Endodermal cell (in vitro differentiated cells): ENCODE measurements at places on chromosomes 7 and 10. TPM values are rescaled to one million over a fixed set of nuclear protein-coding genes. Genes with fewer than 3 reads are reported as not detected.

Gene C7orf25
- total RNA-seq, result 2.2 to 7.0 TPM (median 4.8 TPM) in 3 replicates

DNA sequence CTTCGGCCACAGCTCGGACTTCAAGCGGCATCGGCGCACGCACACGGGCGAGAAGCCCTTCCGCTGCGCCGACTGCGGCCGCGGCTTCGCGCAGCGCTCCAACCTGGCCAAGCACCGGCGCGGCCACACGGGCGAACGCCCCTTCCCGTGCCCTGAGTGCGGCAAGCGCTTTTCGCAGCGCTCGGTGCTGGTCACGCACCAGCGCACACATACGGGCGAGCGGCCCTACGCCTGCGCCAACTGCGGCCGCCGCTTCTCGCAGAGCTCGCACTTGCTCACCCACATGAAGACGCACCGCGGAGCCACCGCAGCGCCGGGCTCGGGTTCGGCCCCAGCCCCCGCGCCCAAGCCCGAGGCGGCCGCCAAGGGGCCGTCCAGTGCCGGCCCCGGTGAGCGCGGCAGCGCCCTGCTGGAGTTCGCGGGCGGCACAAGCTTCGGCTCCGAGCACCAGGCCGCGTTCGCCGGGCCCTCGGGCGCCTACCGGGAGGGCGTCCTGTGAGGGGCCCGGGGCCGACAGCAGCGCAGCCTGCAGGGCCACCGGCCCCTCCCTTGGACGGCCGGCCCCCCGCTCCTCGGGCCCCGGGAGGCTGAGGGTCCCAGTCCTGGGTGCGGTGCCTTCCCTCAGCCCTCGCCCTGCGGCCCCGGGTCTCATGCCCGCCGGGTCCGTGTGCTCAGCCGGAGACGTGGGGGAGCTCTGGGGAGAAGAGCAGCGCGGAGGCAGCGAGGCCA is 17.2 kb downstream of the ZNF316 start:
- no peaks in the 10 kb centered on the region for H3K27me3 ChIP-seq
- no peak overlapping the region for H3K27ac ChIP-seq
- no peak overlapping the region for H3K4me3 ChIP-seq
- no peaks in the 10 kb centered on the region for H3K4me1 ChIP-seq
- H3K36me3 ChIP-seq, result peaks cover 6% of the 10 kb centered on the region

GRCh38 chr7:106104721-106105260 is 7.3 kb downstream of the SYPL1 start:
- H3K27me3 ChIP-seq, result no peaks in the 10 kb centered on the region
- H3K4me1 ChIP-seq, result peaks cover 6% of the 10 kb centered on the region
- H3K4me3 ChIP-seq, result no peak overlapping the region
- DNase-seq, result no peak
- peaks cover 7% of the 10 kb centered on the region for H3K36me3 ChIP-seq

DNA sequence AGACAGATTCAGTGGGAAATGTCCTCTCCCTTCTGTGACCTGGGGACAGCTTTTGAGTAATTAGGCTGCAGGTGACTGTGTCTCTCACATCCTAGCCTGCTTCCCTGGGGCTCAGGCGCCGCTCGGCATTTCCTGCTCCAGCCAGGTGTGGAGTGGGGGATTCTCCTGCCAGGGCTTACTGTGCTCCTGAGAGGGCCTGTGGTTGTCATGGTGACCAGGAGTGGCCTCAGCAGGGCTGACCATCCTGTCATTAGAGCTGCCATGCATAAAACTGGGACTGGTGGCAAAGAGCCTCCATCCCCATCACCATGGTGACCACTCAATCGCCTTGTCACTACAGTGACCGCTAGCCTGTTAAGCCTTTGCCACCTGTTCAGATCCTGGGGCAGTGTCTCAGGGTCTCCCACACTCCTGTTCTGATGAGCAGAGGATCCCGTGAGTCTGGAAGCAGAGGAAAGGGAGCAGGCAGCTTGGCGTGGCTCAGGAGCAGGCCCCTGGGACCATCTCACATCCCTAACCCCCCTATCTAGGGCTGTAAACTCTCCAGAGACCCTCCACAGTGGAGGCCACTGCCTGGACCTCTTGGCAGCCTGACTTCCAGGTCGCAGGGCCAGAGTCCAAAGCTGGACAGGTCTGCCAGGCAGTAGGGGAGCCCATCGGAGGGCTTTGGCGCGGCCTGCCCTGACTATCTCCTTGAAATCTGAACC is at the start of gene GCK:
Gene GCK, minus strand, starts transcription at position 154 of the 707 bp plus-strand sequence. CDS start 486 bp downstream, outside the sequence.
- H3K36me3 ChIP-seq, result no peaks in the 10 kb centered on the region
- no peaks in the 10 kb centered on the region for H3K27me3 ChIP-seq
- no peak within 1 kb of the TSS for H3K4me3 ChIP-seq

GRCh38 chr7:154647625-154648024 is 355.3 kb downstream of the PAXIP1 start:
- H3K36me3 ChIP-seq, result no peaks in the 10 kb centered on the region
- H3K27ac ChIP-seq, result no peak overlapping the region
- H3K4me3 ChIP-seq, result no peak overlapping the region
- no peaks in the 10 kb centered on the region for H3K27me3 ChIP-seq
- no peaks in the 10 kb centered on the region for H3K4me1 ChIP-seq
- DNase-seq, result no peak

Gene COL28A1
- total RNA-seq, result 0.36 to 0.49 TPM (median 0.44 TPM) in 3 replicates
